Glutamatergic neuron (in vitro differentiated cells): ENCODE measurements at places on chromosomes 5 and 9. TPM values are rescaled to one million over a fixed set of nuclear protein-coding genes. Genes with fewer than 3 reads are reported as not detected.

NR2F1 gene
- 0.37 TPM for total RNA-seq

GRCh38 chr9:136385015-136385414 is 11.5 kb upstream of the CARD9 start:
- no peaks in the 10 kb centered on the region for H3K36me3 ChIP-seq
- no peaks in the 10 kb centered on the region for H3K4me1 ChIP-seq
- H3K27me3 ChIP-seq: no peaks in the 10 kb centered on the region

- H3K4me1 ChIP-seq: no peaks in the 10 kb centered on the region
- no peak overlapping the region for H3K27ac ChIP-seq
- no peak for DNase-seq
Observed at GRCh38 chr5:21238786-21239185, 1250.8 kb upstream of the CDH18 start.

DNA sequence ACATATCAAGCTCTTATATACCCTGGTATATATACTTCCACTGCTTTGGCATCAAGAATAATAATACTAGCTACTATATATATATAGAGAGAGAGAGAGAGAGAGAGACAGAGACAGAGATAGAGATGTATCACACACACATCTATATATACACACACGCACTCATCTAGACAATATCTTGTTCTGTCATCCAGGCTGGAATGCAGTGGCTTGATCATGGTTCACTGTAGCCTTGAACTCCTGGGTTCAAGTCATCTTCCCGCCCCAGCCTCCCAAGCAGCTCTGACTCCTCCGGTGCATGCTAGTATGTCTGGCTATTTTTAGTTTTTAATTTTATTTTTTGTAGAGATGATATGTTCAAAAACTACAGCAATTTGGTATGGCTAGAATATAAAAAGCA is 22.5 kb downstream of the ANKHD1 start:
- H3K27me3 ChIP-seq: no peaks in the 10 kb centered on the region
- no peaks in the 10 kb centered on the region for H3K4me1 ChIP-seq
- no peaks in the 10 kb centered on the region for H3K36me3 ChIP-seq
- no peak overlapping the region for H3K27ac ChIP-seq

- no peaks in the 10 kb centered on the region for H3K4me1 ChIP-seq
- no peak overlapping the region for H3K4me3 ChIP-seq
- H3K36me3 ChIP-seq: no peaks in the 10 kb centered on the region
- H3K27me3 ChIP-seq: peaks cover 2% of the 10 kb centered on the region
- no peak for DNase-seq
Observed at GRCh38 chr5:35656721-35657120, 39.1 kb downstream of the SPEF2 start.

NEUROG1 gene
- 222 TPM for total RNA-seq

LCN2 gene
- not detected for total RNA-seq

GHR gene
- total RNA-seq: not detected

DNA sequence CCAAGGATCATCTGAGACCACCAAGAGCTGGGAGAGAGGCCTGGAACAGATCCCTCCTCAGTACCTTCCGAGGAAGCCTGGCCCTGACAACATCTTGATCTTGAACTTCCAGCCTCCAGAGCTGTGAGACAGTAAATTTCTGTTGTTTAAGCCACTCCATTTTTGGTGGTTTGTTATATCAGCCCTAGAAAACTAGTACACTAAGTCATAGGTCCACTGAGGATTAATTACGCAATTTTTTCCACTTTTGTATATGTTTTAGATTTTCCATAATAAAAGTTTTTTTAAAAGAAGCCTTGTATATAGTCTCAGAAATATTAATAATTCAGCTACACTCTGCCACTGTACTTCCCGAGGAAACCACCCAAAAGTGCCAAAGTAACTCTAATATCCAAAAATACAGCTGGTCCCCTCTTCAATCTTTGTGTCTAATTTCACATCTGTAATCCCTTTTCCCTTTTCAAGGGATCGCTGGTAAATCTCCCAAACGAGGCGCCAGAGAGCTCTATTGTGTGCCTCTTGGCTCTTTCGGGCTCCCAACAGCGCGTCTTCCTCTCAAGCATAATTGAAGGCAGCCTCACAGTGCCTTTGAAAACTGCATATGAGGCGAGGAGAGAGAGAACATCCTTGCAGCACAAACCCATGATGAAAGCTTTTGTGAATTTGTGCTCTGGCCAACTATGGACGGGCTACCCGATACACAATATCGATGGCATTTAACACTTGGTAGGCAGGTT is 32.7 kb downstream of the PRUNE2 start:
- no peaks in the 10 kb centered on the region for H3K36me3 ChIP-seq
- H3K27ac ChIP-seq: peak overlapping the region; percentile 64
- no peak overlapping the region for H3K4me3 ChIP-seq
- peaks cover 1% of the 10 kb centered on the region for H3K27me3 ChIP-seq
- no peak for DNase-seq

GRCh38 chr5:135871268-135871915 is 24.2 kb downstream of the IL9 start:
- H3K36me3 ChIP-seq: no peaks in the 10 kb centered on the region
- H3K27ac ChIP-seq: no peak overlapping the region
- peaks cover 2% of the 10 kb centered on the region for H3K27me3 ChIP-seq
- no peak for DNase-seq
- H3K4me1 ChIP-seq: no peaks in the 10 kb centered on the region

DNA sequence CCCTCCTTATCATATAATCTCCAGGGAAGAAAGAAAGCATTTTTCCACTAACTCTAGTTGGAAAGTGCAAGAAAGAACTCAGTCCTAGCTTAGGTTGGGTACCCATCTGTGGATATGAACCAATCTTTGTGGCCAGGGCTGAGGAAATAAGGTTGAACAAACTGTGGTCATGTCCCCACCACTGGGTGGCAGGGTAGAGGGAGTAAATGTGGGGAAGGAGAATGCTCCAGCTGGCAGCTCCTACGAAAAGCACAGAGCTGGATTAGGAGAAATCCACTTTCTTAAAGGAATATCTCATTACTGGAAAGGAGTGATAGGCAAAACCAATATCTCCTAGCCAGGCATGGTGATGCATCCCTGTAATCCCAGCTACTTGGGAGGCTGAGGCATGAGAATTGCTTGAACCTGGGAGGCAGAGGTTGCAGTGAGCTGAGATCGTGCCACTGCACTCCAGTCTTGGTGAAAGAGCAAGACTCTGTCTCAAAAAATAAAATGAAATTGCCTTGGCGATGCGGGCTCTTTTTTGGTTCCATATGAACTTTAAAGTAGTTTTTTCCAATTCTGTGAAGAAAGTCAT is 175.1 kb downstream of the CCDC192 start:
- H3K4me1 ChIP-seq: no peaks in the 10 kb centered on the region
- DNase-seq: peak; percentile 67
- H3K36me3 ChIP-seq: no peaks in the 10 kb centered on the region
- no peaks in the 10 kb centered on the region for H3K27me3 ChIP-seq
- no peak overlapping the region for H3K4me3 ChIP-seq
- H3K27ac ChIP-seq: no peak overlapping the region

DNA sequence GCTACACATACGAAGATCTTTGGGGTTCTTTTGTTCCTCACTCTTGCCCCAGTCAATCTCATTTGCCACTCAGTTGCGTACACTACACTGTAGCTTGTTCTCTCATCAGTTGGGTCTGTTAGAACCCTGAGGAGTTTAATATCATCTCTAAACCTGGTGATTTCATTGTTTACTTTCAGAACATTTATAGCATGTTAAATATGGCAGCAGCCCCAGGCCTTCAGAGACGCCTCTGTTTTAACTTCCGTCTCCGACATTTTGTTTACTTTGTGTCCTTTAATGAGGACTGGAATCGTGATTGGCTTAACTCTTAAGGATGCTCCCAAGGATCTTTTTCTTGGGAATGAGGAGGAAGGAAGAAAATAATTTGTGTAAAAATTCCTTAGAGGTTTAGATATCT is 510.1 kb downstream of the NR2F1-AS1 start:
- peaks cover 1% of the 10 kb centered on the region for H3K4me1 ChIP-seq
- H3K27me3 ChIP-seq: no peaks in the 10 kb centered on the region

DNA sequence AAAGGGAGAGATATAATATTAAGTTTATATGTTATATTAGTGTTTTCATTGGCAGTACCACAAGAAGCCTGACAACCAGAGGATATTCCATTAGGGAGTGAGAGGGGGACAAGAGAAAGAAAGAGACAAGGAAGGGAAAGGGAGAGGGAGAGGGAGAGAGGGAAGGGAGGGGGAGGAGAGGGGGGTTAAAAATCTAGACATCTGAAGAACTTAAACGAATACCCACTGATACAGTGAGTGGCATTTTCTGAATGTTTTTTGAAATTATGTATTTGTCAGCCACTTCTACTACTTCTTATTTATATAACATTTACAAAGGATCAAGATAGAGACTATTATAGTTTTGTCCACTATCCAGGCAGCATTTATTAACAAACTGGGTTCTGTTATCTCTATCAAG is 11.6 kb upstream of the CEP120 start:
- peaks cover 14% of the 10 kb centered on the region for H3K4me1 ChIP-seq
- peaks cover 3% of the 10 kb centered on the region for H3K27me3 ChIP-seq
- no peak overlapping the region for H3K27ac ChIP-seq
- H3K4me3 ChIP-seq: no peak overlapping the region

GRCh38 chr5:98464737-98465330 is 308.6 kb upstream of the RGMB start:
- H3K27ac ChIP-seq: no peak overlapping the region
- H3K27me3 ChIP-seq: no peaks in the 10 kb centered on the region
- H3K36me3 ChIP-seq: no peaks in the 10 kb centered on the region
- no peaks in the 10 kb centered on the region for H3K4me1 ChIP-seq

MYO10 gene
- total RNA-seq: 23.1 TPM

SLC34A1 gene
- total RNA-seq: not detected

DNA sequence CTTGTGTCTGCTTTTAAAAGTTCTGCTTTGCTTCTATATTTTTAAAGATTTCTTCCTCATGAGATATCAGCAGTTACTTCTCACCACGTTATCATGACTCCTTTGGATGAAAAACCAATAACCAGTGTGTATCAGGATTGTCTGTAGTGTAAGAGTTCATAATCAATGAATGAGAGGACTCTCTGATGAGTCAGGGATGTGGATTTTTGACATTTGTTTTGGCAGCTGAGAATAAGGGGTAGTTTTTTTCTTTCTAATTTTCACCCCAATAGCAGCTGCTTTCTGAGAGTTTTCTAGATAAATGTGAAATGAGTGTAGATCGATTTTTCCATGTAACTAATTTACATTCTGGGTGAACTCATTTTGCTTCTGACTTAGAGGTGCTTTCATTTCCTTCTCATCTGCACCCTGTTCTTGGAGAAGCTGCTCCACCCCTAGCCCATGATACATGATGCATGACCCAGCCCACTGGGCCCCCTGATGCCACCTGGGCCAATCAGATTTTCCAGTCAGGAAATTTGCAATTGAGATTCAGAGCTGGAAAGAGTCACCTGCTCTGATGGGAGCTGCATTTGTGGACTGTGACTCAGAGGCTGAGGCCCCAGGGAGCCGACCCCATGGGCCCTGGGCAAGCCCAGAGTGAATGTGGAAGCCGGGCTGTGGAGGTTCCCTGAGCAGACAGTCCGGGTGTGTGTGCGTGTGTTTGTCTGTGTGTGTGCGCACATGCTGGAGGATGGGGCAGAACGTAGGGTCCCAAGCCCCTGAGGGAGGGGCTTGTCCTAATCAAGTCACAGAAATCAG is 159.3 kb downstream of the RGS3 start:
- H3K4me3 ChIP-seq: no peak overlapping the region
- no peak overlapping the region for H3K27ac ChIP-seq
- peaks cover 27% of the 10 kb centered on the region for H3K4me1 ChIP-seq

NME5 gene
- total RNA-seq: 0.71 TPM

- peak; percentile 50 for DNase-seq
- peak overlapping the region; percentile 48 for H3K4me3 ChIP-seq
- H3K27ac ChIP-seq: peak overlapping the region; percentile 96
- H3K36me3 ChIP-seq: peaks cover 17% of the 10 kb centered on the region
Observed at GRCh38 chr9:78325343-78325742, 28.4 kb downstream of the PSAT1 start.

SLC28A3 gene
- total RNA-seq: not detected

- H3K4me3 ChIP-seq: no peak overlapping the region
- no peak overlapping the region for H3K27ac ChIP-seq
- no peaks in the 10 kb centered on the region for H3K27me3 ChIP-seq
- DNase-seq: no peak
- H3K4me1 ChIP-seq: no peaks in the 10 kb centered on the region
Observed at GRCh38 chr9:72509635-72510034, 11.8 kb upstream of the TMC1 start.

- H3K27ac ChIP-seq: no peak overlapping the region
- H3K36me3 ChIP-seq: no peaks in the 10 kb centered on the region
- no peaks in the 10 kb centered on the region for H3K4me1 ChIP-seq
- H3K4me3 ChIP-seq: no peak overlapping the region
- no peak for DNase-seq
Observed at GRCh38 chr9:76603448-76603895, 144.5 kb downstream of the GCNT1 start.

GRCh38 chr5:180050121-180050940 is 21.2 kb downstream of the RNF130 start:
- H3K36me3 ChIP-seq: peaks cover 9% of the 10 kb centered on the region
- DNase-seq: no peak
- H3K4me3 ChIP-seq: peak overlapping the region; percentile 24
- peaks cover 10% of the 10 kb centered on the region for H3K27me3 ChIP-seq

- no peaks in the 10 kb centered on the region for H3K36me3 ChIP-seq
- no peaks in the 10 kb centered on the region for H3K4me1 ChIP-seq
- H3K27me3 ChIP-seq: no peaks in the 10 kb centered on the region
- H3K4me3 ChIP-seq: no peak overlapping the region
- no peak for DNase-seq
Observed at GRCh38 chr5:165127941-165128340, 1622.5 kb downstream of the MAT2B start.

DNA sequence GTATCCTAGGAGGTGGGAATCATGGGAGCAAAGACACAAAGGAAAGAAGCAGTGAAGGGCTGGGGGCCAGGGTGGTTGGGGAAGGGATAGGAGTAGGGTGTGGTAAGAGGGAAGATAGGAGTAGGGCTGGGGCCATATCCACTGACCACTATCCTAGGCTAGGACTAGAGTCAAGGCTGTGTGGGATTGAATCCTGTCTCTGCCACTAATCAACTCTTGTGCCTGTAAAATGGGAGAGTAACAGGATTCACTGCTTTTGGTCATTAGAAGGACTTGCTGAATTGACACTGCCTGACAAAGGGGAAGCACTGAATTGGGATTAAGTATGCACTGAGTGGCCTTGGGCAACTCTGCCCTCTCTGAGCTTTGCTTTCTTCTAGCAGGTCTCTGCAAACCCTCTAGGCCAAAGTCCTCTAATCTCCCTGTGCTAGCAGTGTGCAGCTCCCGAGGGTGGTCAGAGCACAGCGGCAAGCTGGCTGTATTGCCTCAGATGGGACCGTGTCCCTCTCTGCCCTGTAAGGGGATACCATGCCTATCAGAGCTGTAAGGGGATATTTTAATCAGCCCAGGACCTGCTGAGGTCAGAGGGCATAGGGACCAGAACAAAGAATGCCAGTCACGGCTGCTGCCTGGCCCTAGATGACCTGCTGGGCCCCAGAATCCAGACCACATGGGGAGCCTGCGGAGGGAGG is 12.4 kb upstream of the DAB2IP start:
- no peak overlapping the region for H3K4me3 ChIP-seq
- DNase-seq: no peak
- no peak overlapping the region for H3K27ac ChIP-seq
- peaks cover 8% of the 10 kb centered on the region for H3K27me3 ChIP-seq
- H3K36me3 ChIP-seq: no peaks in the 10 kb centered on the region

CHSY3 gene
- total RNA-seq: not detected

- peaks cover 8% of the 10 kb centered on the region for H3K4me1 ChIP-seq
- no peak for DNase-seq
- no peaks in the 10 kb centered on the region for H3K36me3 ChIP-seq
- peaks cover 8% of the 10 kb centered on the region for H3K27me3 ChIP-seq
- no peak overlapping the region for H3K4me3 ChIP-seq
Observed at GRCh38 chr9:130781569-130781968, 53.5 kb upstream of the ABL1 start.

ANKRD18A gene
- total RNA-seq: 32.3 TPM
